ENCODE measurements at places on chromosomes 5 and 9.

DNA sequence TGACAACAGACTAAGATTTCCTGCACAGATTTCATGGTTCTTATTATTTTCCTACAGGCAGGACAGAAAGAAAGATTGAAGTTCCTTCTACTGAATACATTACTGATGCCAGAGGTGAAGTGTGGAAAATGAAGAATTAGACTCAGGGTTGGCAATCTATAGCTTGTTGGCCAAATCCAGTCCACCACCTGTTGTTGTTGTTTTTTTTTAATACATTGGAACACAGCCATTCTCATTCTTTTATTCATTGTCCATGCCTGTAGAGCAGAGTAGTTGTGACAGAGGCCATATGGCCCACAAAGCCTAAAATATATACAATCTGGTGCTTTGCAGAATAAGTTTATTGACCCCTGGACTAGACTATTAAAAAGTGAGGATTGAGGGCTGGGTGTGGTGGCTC, 5.8 kb upstream of the PLPPR1 start:
- DNase-seq, result no peak

DNA sequence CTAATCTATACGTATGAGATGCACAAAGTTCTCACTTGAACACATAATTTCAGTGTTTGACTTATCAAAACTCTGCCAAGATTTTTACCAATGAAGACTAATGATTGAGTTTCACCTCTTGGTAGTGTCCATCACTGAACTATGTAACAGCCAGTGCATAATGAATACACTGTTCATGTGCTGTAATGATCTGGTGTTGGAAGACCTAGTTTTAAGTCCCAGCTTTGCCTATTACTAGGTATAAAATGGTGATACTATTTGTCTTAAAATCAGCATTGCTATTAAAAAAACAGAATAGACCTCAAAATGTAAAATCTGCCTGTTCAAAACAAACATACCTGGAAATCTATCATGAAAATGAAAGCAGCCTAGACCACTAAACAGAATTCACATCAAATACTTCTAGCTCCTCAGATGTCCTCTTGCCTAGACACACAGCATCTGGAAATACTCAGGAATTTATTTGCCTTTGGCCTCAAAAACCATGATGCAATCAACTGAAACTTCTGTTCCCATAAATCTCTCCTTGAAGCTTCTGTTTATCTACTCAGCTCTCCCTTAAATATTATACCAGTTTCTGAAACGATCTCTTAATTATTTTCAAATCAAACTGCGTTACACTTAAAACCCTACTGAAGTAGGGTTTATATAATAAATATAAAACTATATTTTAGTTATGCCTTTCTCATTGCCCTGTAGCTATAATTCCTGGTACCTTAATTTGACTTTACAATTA, 38.1 kb downstream of the MRPS27 start:
- DNase-seq, result no peak

- DNase-seq, result no peak
These were observed 171.3 kb downstream of the C5orf15 start for GRCh38 chr5:133797167-133797566.

GRCh38 chr5:180082633-180083420, 11.3 kb upstream of the RNF130 start:
- no peak for DNase-seq

DNA sequence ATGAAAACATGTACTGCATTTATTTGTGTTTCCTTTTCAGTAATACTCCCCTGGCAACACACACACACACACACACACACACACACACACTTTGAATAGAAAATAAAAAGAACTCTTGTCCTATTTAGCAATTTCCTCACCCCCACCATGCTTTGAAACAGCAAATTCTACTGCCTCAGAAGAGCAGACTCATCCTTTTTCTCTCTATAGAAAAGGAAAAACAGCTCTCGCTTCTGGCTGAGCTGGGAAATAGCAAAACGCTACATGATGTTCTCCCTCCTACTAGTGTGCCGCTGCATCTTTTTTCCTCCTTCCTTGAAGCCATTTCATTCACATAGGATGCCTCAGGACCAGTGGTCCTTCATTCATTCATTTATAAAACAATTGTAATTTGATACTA, 453.6 kb downstream of the CSNK1G3 start:
- no peak for DNase-seq

DNA sequence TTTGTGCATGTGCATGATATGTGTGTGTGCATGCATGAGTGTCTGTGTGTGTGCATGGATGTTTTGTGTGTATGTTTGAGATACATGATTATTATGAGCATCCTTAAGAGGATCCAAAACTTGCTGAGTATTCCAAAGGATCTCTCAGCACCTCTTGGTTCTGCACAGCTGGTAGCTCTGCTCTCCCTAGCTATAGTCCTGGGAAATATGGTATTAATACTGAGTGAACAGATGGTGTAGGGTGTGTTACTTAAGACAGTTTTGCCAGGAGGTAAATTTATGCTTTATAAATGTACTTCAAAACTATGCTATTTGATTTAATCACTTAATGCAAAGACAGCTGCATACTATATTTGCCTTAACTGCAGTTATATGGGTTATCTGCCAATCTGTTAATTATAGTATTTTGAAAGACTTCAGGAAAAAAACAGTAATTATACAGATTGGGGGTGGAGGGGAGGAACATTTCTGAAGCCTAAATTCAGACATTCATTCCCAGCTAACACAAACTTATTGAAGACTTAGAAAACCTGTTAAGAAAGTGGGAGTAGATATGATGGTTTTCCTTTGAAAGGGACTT, 215.5 kb downstream of the MPDZ start:
- no peak for DNase-seq

DNA sequence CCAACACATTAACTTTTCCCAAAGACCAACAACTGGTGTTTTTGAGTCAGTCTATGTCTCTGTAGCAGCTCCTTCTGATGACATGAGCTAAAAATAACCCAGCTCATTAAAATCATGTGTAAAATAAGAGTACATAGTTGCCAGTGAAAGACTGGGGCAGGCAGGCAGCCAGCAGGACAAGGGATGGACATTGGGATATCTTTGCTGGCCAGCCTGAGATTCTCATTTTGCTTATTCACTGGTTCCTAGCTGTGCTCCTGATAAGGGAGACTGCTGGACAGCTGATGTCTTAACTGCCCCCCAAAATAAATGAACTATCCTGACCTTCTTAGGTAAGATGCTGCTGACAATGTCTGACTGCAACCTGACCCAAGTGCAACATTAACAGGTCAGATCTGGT, 33.9 kb downstream of the EPB41L4B start:
- no peak for DNase-seq

GRCh38 chr5:78792345-78793055, 143.9 kb upstream of the LHFPL2 start:
- no peak for DNase-seq

- no peak for DNase-seq
These were observed 32.6 kb upstream of the ANXA1 start for GRCh38 chr9:73118898-73119554.

DNA sequence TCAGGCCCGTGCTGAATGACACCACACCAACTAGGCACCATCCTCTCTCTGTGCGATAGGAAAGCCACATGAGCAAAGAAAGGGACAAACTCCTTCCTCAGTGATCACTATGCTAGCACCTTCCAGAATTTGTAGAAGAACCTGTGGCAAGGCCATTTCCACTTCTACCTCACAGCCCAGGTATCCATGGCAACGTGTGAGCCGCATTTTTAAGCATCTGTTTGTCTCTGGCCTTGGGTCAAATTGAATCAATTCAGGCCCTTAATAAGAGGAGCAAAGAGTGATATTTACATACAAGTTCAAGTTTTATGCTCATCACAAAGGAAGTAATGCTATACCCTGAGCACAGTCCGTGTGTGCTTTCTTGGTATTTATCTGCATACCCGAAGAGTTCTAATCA, 179.3 kb downstream of the SLC12A2 start:
- no peak for DNase-seq

DNA sequence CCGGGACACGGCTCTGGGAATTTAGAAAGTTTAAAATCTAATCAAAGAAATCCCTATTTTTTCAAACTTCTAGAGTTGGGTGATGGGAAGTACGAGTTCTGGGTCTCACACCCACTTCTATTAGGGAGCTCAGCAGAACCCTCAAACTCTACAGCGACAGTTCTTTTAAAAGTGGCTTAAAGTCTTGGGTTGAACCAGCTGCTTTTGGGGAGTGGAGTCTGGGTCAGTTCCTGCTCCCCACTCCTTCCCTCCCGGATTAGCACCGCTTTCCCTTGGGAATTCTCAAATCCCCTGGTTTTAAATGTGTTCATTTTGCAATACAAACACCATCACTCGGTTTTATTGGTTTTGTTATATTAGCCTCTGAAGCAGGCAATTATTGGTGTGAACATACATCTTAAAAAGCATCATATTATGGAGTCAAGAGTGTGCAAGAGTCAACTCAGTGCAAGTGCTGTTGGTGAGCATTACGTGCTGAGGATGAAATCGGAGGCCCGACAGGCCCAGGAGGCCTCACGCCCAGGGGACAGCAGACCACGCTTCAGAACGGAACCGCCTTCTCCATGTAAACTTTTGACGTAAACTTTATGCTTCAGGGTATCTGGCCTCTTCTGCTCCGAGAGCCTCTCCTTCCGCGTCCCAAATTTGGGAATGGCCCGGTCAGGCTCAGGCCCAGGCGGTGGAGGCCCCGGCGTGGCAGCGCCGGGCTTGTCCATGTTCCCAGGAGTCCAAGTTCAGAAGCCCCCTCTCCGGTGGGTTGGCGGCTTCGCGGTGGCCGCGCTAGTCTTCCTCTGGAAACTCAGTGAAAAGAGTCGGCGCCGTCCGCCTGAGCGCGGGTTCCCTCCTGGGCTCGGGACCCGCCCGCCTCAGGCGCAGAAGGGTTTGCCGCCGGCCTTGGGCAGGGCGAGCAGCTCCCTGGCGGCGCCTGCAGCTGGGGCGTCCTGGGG, 5.3 kb downstream of the IRX4 start:
- DNase-seq, result no peak

GRCh38 chr9:92563116-92564100, 27.6 kb upstream of the ECM2 start:
- DNase-seq, result no peak

- no peak for DNase-seq
These were observed 113.0 kb downstream of the RPS23 start for GRCh38 chr5:82164977-82165713.

- no peak for DNase-seq
These were observed 126.1 kb downstream of the DRD1 start for GRCh38 chr5:175317872-175318271.

Measured in activated gamma-delta T cell treated with anti-CD3 and anti-CD28 coated beads, Interleukin-2, amount 50 U/mL, for 16 hours (primary cell).